Right ventricle myocardium superior (tissue), 1 donor: ENCODE measurements at places on chromosomes 16 and 17.
A peak's percentile ranks its signal among the peaks of the same experiment; 100 is the strongest.

GRCh38 chr17:13421581-13422130 lies 180.1 kb downstream of the HS3ST3A1 start:
- DNase-seq, result no peak

DNA sequence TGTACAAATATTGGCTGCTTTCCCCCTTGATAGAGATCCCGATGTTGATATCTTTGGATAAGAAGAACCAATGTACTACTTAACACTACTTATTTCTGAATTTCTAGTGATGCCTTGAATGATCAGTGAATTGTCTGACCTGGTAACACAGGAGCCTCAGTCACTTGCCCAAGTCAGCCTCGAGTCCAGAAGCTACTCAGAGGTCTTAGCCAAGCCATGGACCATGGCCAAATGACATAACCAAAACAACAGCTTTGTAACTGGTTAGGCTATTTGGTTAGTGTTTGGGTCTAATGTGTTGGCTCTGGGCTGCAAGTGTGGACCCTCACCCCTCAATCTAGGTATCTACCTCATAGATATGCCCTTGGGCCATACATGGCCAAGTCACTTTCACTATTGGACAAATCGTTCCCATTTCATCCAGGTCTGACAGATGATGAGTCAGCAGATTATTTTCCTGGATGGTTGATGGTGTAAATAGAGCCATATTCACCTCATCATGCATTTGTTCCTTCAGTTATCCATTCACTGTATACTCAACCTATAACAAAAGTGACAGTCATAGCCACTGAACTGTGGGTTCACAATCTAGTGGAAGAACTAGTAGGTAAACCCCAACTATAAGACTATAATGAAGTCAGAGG lies 3.5 kb downstream of the RBFOX1 start:
- DNase-seq, result no peak

- no peak for DNase-seq
Measured at GRCh38 chr16:87229230-87230188, 87.7 kb downstream of the C16orf95 start.

- DNase-seq, result no peak
Measured at GRCh38 chr17:47744168-47745036, 11.4 kb downstream of the TBX21 start.

DNA sequence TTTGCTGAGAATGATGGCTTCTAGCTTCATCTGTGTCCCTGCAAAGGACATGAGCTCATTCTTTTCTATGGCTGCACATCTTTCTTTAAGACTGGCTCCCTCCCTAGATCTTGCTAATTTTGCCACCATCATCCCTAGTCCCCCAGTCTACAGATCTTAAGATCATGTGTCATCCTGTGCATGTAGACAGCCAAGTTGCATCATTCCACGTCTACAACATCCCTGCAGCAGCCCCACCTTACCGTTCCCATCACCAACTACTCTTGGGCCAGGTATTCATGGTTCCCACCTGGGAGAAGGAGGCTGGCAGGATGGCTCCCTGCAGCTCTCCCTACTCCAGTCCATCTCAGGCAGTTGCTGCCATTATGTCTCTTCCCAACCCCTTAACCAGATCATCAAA lies 12.3 kb downstream of the CPPED1 start:
- DNase-seq, result no peak

GRCh38 chr17:28570716-28571360 lies 486 bp downstream of the PIGS start:
- peak; percentile 47 for DNase-seq

DNA sequence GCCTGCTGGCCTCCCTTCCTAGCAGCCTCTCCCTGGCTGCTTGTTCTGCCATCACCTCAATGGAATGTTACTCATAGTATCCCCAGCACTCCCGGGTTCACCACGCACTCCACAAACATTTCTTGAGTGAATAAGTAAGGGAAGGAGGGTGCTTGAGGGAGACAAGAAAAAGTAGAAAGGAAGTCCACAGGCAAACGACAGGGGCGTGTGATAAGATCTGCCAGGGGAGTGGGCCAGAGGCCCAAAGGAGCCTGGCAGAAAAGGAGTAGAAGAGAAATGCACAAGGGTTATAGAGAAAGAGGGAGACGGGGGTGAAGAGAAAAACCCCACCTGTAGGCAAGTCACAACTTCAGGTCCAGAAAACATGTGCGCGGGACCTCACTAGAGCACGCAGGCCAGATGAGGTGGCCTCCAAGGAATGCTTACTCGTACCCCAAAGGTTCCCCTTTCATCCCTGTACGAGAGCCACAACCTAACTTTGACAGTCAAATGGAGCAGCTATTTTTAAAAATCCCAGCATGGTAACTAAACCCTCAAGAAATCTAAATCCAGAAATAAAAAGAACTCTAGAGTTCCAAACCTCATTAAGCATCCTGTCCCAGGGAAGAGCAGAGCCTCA lies 6.6 kb downstream of the ZDHHC7 start:
- DNase-seq, result no peak

GRCh38 chr17:68600067-68600930 lies 868 bp downstream of the FAM20A start:
- peak; percentile 75 for DNase-seq

DNA sequence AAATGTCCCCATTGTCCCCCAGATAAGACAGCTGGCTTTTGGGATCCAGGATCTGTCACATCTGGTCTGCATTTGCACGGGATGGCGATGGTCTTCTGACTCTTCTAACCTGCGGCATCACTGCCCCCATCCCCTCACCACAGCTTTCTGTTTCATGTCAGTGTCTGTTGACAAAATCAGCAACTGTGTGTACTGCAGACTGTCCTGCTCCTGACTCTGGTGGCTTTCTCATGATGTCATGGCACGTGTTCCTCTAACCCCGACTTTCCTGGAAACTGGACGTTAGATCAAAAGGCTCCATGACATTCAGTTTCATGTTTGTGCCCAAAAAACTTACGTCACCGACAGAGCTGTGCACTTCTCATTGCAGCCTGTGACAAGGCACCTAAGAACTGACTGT lies 30.1 kb upstream of the CPNE2 start:
- DNase-seq, result no peak

DNA sequence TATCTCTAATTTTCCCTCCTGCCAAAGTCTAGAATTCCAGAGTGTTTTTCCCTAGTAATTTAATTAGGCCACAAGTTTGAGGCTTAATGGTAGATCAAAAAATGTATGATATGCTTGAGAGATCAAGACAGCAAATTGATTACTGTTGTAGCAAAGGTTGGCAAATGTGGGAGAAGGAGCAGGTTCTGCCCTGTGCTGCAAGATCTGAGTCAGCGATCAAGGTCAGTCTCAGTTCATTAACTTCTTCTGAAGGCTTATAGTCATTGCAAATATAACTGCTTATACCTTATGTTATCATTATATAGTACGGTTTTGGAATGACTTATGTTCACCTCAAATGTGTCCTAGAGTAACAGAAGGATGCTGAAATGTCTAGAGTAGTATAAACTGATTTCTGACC lies 231.1 kb upstream of the TBX2 start:
- no peak for DNase-seq

GRCh38 chr16:75458029-75458428 lies 6.5 kb downstream of the TMEM170A start:
- no peak for DNase-seq

- no peak for DNase-seq
Measured at GRCh38 chr16:79981814-79982213, 381.3 kb upstream of the MAF start.

GRCh38 chr16:10983159-10983558 lies 38.8 kb downstream of the CLEC16A start:
- no peak for DNase-seq

- no peak for DNase-seq
Measured at GRCh38 chr16:87050142-87050541, 267.1 kb downstream of the C16orf95 start.
